ENCODE measurements at places on chromosomes 6 and 20.

DNA sequence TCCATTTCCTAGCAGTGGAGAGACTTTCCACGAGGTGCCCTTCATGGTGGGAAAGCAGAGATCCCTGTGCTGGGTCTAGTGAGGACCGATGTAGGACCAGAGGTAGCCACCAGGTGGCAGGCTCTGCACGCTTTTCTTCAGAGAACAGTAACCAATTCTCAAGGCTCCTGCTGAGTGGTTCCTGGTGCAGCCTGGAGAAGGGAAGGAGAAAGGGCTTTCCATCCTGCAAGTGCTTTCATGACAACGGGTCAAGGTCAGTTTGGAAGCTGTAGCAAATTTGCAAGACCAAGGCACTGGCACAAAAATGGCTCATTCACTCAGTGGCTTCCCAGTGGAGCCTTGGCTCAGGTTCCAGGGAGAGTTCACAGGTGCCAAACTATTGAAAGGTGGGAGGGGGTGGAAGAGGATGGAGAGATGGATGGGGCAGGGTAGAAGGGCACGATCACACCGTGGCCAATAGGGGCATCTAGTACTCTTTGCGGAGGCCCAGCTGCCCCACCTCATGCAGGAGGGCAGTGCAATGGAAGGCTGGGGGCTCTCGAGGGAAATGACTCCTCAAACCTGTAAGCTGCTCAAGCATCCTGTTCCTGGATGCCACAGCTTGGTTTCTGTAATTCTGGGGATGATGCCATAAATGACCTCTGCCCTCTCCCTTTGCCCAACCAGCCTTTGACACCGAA is 25.5 kb upstream of the KCNK16 start:
- DNase-seq = peak; percentile 32

DNA sequence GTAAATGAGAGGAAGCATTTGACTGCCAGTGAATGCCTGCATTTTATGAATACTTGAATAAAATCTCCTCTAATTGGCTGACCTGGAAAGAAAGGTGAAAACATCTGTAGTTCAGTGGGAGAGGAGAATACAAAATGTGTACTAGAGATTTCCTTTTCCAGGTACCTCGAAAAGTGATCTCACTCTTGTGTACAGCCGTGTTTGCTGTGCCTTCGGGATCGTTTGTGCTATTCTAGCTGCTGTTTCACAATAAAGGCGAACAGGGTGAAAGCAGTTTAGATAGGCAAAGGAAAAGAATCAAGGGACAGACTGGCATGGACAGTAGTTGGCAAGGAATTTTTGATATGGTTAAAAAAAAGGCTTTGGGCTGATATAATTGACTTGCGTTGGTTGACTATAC is 112.3 kb downstream of the ARID1B start:
- DNase-seq = no peak

DNA sequence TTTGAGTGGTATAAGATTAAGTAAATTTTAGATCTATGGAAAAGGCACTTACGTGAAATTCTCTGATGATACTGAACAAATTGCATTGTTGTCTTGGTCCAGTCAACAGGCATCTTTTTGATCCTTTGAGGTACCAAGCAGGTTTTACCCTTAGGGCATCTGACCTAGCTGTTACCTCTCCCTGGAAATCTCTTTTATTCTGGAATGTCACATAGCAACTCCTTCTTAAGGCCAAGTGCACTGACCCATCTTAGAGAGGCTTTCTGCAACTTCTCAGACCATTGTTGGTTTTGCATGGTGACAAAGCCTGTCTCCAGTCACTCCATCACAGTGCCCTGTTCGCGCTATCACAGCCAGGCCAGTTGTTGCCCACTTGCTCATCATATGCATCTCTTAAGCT is 42.0 kb downstream of the TPD52L1 start:
- no peak for DNase-seq

DNA sequence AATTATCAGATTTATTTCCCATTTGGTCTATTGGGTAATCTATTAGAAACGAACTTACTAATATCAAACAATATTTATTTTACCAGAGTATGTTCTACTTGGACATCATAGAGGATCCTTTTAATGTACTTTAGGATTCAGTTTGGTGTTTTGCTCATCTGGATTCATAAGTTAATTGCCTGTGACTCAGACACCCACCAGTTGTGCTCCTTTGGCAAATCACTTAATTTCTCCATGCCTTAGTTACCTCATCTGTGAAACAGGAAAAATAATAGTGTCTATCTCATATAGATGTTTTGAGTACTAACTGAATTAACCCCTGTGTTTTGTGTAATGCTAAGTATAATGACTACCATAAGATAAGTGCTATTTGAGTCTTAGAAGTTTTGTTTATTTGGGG is 292.1 kb downstream of the LAMA2 start:
- no peak for DNase-seq

- no peak for DNase-seq
Observed at GRCh38 chr6:98942263-98942803, 5.4 kb downstream of the FBXL4 start.

DNA sequence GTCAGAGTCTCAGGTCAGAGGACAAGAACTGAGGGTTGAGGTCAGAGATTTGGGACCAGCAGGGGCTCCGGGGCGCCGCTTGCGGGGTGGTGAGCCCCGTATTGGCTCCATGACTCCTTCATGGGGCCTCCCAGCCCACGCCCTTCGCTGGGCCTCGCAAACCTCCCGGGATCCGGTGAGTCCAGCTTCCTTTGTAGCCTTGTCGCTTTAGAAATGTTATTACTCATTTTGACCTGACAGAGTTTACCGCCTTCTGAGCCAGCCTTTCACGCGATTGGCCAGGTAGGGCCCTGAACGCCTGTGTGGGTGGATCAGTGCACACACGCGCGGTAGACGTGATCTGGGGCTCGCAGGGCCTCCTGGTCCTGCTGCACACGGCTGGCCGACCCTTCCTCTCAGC is 181.1 kb downstream of the ERMARD start:
- DNase-seq = no peak

DNA sequence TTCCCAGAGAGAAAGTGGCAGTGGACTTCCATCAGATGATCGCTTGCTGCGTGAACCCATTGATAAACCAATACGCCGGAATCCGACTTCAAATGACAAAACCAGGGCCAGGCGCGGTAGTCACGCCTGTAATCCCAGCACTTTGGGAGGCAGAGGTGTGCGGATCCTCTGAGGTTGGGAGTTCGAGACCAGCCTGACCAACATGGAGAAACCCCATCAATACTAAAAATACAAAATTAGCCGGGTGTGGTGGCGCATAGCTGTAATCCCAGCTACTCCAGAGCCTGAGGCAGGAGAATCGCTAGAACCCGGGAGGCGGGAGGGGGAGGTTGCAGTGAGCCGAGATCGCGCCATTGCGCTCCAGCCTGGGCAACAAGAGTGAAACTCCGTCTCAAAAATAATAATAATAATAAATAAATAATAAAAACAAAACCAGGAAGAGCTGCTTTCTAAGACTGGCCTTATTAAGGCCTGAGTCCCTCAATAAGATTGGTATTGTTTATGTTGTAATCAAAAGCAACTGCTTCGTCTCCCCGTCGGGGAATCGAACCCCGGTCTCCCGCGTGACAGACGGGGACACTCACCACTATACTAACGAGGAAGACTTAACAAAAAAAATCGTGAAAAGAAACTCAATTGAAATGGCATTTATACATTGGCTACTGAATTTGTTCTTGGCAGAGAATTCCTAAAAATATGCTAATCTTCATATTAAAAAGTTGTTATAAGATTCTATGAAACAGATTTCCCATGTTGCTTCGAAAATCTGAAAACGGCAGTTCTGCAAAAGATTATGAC is 110.2 kb upstream of the ZNF184 start:
- no peak for DNase-seq

DNA sequence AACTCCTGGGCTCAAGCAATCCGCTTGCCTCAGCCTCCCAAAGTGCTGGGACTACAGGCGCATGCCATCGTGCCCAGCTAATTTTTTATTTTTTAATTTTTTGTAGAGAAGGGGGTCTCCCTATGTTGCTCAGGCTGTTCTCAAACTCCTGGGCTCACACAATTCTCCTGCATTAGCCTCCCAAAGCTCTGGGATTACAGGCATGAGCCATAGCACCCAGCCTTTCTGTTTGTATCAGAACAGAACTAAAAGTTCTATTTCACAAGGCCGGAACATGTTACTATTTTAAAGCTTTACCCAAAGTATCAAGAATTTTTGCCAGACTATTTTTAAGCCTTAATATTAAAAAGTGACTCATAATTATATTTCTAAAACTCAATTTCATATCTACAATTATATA is 42.4 kb downstream of the NDRG3 start:
- DNase-seq = no peak

DNA sequence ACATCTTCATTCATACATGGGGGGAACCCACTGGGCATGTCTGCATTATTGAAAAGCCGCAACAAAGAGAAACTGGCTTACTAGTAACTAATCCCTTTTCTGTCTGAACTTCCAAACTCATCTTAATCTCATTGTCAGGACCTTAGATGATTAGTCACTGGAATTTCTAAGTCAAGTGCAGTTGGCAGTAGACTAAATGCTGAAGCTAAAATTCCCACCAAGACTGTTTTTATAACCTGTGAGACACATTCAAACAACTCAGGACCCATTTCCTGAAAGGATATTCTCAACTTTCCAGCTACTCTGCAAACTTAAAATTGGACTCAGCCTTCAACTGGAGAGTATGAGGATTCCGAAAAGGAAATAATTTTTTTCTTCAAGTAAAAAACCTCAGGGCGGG is 94.8 kb upstream of the SCAF8 start:
- DNase-seq = no peak

GRCh38 chr6:17303444-17303843 is 22.3 kb downstream of the RBM24 start:
- no peak for DNase-seq

DNA sequence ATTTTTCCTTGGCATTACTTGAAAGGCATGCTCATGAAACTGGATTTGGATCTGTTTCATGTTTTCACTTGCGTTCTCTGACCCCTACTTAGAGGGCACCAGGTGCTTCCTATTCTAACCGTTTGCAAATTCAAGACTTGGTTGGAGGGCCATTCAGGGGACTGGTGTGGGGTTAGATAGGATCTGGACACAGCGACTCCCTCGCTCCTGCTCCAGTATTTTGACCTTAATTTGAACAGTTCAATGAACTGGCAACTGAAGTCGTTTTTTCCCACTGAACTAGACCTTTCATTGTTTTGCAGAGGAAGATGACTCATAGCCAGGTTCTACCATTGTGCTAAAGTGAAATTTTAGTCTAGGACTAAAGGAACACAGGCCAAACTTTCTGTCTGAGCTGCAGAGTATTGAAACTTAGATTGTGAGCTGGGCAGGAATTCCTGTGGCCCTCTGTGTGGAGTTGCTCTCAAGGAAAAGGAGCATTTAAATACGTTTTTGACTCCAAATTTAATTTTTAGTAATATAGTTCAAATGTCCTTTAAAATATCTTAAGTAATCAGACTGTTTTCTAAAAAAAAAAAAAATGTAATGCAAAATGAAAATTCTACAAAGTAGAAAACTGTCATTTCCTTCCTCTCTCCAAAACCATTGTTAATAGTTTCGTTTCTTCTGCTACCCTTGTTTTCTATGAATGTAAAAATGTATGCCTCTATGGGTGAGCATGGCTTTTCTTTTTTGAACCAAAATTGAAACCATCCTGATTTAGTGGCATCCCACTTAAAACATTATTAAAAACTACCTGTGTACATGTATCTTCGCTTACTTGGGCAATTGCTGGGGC is 64.8 kb downstream of the UTRN start:
- DNase-seq = no peak

GRCh38 chr6:132404330-132404729 is 3.1 kb upstream of the MOXD1 start:
- DNase-seq = no peak

DNA sequence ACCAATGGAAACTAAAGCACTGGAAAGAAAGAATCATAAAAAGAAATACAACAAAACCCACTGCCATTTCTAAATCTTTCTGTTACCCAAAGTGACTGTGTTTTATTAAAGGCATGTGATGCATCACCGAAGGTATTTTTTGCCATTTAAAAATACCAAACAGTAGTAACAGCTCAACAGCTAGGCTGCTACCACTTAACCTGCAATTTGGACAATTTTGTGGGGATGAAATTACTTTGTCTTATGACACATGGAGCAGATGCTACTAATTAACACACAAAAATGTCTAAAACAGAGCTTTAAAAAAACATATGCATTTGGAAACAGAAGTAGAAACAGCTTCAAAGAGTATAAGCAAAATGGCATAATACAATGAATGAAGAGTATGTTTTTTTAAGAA is 97.4 kb downstream of the ATXN1 start:
- no peak for DNase-seq

DNA sequence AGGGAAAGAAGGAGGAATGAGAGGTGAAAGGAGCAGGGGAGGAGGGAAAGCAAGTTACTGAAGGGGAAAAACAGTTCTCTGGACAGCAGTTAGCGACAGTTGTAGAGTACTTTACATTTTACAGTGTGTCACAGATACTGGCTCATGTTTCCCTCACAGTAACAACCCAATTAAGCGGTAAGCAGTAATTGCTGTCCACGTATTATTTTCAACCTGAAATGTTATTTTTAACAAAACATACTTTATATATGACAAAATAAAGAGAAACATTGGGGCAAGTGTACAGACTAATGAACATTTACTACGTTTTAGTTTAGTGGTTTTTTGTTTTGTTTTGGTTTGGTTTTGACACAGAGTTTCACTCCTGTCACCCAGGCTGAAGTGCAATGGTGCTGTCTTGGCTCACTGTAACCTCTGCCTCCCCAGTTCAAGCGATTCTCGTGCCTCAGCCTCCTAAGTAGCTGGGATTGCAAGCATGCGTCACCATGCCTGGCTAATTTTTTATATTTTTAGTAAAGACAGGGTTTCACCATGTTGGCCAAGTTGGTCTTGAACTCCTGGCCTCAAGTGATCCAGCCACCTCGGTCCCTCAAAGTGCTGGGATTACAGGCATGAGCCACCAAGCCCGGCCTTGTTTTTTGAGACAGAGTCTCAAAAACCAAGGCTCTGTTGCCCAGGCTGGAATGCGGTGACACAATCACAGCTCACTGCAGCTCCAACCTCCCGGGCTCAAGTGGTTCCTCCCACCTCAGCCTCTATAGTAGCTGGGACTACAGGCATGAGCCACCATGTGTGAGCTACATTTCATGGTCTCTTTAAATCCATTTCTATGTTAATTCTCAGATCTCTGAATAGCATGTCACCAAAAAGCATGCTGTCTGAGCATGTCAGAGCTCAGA is 22.6 kb upstream of the BTN3A2 start:
- no peak for DNase-seq

All from activated CD8-positive, alpha-beta memory T cell treated with anti-CD3 and anti-CD28 coated beads for 1 hour (primary cell).